Activated CD4-positive, alpha-beta memory T cell treated with anti-CD3 and anti-CD28 coated beads for 36 hours (primary cell): ENCODE measurements at places on chromosomes 6 and 20. TPM values are rescaled to one million over a fixed set of nuclear protein-coding genes. Genes with fewer than 3 reads are reported as not detected.

The DSP gene
- 0.07 TPM for total RNA-seq

- DNase-seq, result peak; percentile 19
- H3K27ac ChIP-seq, result peak overlapping the region; percentile 54
- H3K4me1 ChIP-seq, result peaks cover 6% of the 10 kb centered on the region
- peaks cover 9% of the 10 kb centered on the region for H3K27me3 ChIP-seq
- no peaks in the 10 kb centered on the region for H3K36me3 ChIP-seq
Observed at GRCh38 chr6:7697820-7698623, 27.9 kb upstream of the BMP6 start.

DNA sequence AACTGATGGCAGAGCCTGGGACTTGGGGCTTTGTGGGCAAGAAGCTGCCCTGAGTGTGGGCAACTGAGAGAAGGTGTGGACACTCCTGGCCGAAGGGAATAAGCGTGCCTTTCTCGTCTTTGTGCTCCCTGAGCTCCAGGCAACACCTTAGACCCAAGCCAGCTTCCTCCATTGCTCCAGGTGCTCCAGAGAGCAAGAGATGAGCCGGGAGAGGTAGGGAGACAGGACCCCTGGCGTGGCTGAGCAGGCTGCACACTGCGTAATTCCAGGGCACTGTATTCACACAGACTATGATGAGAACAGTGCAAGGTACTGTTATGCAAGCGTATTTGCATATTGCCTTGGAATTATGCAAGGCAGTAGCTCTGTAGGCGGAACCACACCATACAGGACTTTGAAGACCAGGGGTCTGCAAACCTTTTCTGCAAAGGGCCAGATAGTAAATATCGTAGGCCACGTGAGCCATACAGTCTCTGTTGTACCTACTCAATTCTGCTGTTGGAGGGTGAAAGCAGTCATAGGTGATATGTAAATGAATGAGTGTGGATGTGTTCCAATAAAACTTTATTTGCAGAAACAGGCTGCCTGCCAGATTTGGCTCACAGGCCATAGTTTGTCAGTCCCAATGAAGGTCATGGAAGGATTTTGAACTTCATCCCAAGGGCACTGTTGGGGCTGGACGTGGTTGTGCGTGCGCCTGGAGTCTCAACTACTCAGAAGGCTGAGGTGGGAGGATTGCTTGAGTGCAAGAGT lies 42.1 kb upstream of the FAM83D start:
- peaks cover 10% of the 10 kb centered on the region for H3K36me3 ChIP-seq
- H3K4me1 ChIP-seq, result peaks cover 51% of the 10 kb centered on the region
- H3K27me3 ChIP-seq, result no peaks in the 10 kb centered on the region
- H3K27ac ChIP-seq, result no peak overlapping the region

DNA sequence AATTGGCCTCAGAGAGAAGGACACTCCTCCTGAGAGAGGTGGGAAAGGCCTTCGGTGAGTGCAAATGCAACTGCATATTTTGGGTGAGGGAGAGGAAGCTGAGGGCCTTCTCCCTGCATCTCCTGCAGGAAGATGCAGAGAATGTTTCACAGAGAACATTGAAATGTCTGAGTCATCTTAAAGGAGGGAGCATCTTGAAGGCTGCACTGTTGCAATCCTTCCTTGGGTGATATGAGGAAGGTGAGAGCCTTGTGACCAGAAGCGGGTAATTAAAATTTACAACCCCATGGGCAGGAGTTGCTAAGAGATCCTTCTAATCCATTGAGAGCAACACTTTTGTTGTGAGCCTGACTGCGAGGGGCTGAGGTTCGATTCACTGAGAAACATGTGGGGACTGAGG lies 375.7 kb upstream of the MARCKS start:
- no peak overlapping the region for H3K4me3 ChIP-seq
- no peak for DNase-seq
- no peaks in the 10 kb centered on the region for H3K4me1 ChIP-seq
- no peak overlapping the region for H3K27ac ChIP-seq
- no peaks in the 10 kb centered on the region for H3K27me3 ChIP-seq
- H3K36me3 ChIP-seq, result no peaks in the 10 kb centered on the region

GRCh38 chr6:72683797-72684196 lies 61.9 kb downstream of the KCNQ5 start:
- no peak overlapping the region for H3K27ac ChIP-seq
- H3K4me3 ChIP-seq, result no peak overlapping the region
- peaks cover 3% of the 10 kb centered on the region for H3K36me3 ChIP-seq
- no peaks in the 10 kb centered on the region for H3K27me3 ChIP-seq
- H3K4me1 ChIP-seq, result peaks cover 8% of the 10 kb centered on the region
